T-helper 17 cell (primary cell): ENCODE measurements at places on chromosomes 1 and 21.

DNA sequence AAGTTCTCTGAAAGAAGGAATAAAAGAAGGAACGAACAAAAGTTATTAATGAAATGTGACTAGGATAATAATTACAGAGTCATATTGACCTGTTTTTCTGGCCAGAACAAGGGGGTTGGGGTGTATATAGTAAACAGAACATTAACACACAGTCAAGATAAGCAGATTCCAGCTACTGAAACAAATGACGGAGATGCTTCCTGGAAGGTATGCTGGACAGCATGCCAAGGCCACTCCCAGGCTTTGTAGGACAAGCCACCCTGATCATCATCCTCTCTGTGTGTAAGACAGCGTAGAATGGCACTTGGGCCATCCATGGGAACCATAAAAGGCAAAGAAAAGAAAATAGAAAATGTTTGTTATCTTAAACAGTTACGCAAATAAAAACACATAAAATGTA, 120.7 kb downstream of the TGFBR3 start:
- DNase-seq = no peak

DNA sequence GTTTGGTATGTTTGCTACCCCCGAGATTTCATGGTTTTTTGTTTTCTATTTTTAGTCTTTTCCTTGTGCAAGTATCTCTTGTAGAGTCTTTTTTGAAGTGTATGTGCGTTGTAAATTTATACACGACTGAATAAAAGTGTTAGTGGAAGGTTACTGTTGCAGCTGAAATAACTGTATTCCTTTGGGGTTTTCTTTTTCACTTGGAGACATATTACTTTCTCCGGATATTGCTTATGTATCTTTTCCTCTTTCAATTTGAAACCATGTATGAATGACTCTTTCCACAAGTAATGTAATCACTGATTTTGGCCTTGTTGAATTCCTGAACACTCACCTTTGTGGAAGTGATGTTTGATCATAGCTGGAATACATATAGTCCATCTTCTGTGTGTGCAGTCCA, 956 bp downstream of the URB2 start:
- DNase-seq = no peak

DNA sequence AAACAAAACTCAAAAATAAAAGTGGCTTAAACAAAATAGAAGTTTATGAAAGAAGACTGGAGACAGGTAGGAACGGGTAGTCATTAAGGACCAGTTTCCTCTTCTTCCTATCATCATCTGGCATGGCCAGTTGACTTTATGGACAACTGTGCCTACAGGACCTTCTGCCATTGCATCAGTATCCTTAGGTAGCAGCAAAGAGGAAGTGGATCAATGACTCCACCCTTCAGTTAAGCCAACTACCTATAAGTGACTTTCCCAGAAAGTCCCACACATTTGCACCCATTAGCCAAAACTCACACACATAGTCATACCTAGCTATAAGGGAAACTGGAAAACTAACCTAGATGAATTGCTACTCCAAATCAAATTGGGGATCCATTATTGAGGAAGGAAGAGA, 51.7 kb downstream of the RASAL2 start:
- DNase-seq = no peak

GRCh38 chr1:231612393-231613089, 14.0 kb upstream of the DISC1 start:
- DNase-seq = no peak

DNA sequence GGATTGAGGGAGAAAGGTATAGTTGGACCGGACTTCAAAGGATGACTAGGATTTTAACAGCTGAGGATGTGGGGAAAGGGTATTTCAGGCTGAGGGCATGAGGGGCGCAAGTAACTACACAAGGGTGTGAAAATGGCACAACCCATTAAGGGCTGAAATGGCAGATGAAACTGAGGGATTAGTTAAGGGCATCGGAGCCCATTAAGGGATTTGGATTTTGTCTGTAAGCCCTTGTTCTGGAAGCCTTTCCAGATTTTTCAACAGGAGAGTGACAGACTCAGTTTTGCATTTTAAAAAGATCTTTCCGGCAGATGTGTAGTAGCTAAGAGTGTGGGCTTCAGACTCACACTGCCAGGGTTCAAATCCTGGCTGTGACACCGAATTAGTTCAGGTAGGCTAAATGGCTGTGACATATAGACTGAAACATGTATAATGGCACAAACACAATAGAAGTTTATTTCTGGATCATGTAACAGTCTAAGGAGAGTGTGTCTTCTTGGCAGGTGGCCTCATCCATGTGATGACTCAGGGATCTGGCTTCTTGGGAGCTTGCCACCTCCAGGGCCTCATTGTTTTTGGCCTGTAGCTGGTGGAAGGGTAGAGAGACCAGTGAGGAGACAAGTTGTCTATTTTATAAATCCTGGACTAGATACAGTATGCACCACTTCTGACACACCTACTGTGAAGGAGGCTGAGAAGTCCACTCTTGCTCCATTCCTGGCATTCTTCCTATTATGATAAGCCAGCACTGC, 49.6 kb downstream of the UBE2T start:
- DNase-seq = no peak

- no peak for DNase-seq
Observed at GRCh38 chr1:211613108-211613947, 34.4 kb upstream of the SLC30A1 start.

- DNase-seq = no peak
Observed at GRCh38 chr1:92184632-92185031, 33.1 kb upstream of the C1orf146 start.

GRCh38 chr1:58724483-58724882, 24.6 kb upstream of the MYSM1 start:
- no peak for DNase-seq

DNA sequence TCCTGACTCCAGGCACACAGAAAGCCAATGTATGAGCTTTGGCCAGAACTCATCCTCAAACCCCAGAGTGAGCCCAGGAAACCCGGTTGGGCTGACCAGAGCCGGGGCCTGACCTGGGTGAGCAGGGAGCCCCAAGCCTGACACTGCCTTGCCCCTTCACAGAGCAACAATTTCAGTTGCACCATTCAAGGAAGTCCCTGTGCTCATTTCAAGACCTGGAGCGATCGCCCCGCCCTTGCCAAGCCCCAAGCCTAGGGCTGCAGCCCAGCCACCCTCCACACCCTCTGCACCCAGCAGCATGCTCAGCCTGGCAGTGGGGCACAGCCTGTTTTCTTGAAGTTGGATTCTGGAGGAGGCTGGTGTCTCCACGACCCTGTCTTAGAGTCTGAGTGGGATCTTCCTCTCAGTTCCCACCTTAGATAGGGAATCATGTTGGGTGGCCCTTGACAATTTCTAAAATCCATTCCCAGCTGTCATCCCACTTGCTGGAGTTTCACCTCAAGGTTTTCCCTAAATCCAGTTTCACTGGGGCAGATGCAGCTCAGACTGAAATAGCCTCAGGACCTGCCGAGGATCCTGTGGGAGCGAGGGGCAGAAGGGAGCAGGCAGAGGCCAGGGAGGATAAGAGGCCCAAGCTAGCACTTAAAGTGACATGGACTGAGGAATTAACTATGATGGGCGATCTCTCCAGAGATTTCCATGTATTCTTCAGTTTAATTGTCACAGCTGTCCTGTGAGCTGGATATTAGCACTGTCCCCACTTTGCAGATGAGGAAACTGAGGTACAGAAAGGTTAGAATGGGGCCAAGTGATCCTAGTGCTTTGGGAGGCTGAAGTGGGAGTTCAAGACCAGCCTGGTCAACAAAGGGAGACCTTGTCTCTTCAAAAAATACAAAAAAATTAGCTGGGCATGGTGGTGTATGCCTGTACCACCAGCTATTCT, 2.5 kb downstream of the NBL1 start:
- DNase-seq = no peak

GRCh38 chr1:118990513-118991152, 2.5 kb upstream of the TBX15 start:
- DNase-seq = no peak

DNA sequence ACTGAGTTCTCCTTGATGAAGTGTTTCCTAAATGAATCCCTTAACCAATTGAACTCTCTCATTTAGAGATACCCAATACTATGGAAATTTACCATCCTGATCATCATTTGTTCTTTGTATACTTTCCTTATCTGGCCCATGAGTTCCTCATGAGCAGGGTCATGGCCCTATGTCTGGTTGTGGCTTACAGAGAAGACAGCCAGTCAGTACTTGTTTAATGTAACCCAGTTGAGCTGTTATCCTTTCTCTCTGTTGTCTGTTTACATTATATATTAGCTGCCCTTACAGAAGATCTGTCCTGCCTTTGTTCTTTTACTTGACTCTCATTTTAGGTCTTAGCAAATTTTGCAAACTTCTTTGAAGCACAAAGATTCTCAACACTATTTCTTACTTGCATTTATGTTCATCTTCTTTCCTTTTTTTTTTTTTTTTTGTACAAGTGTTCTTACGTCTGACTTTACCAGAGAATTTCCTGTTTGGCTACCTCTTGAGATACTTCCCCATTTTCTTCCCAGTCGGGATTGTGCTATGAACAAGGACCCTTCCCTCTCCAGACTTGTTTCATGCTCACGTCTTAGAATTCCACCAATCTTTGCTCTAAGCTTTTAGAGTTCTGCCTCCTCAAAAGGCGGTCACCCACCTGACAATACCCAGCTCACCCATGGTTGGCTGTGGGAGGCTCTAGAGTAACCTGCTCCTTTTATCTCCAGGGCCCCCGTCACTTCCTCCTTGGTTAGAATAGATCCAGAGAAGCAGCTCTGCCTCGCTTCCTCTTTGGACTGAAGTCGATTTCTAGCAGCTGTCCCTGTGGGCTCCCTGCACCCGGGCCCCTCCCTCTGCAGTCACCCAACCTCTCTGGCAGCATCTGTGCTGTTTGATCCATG, 53.6 kb upstream of the RUNX1 start:
- peak; percentile 7 for DNase-seq

DNA sequence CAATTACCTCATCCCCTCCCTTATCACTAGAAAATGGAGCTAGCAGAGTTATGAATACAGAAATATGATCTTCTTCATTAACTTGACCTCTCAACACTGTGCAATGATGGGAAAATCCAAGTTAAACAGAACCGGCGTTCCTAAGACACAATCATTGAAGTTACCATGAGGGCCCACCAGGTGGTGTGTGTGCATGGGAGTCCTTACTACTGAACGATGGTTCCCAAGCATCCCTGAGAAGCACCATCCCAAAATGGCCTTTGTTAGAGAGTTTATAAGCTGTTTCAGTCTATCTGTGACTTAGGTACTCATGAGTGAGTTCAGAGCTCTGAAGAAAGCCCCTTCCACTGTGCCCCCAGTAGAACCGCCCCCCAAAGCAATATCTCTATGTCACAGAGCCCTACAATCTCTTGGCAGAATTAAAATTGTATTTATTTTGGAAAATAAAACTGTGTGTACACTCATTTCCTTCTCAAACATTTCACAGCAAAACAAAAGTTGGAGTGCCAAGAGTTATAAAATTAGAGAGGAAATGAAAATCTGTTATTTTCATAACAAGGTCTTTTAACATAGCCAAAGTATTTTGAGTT, 56.8 kb downstream of the PLD5 start:
- no peak for DNase-seq

- no peak for DNase-seq
Observed at GRCh38 chr1:234891427-234891826, 237.2 kb downstream of the TOMM20 start.

DNA sequence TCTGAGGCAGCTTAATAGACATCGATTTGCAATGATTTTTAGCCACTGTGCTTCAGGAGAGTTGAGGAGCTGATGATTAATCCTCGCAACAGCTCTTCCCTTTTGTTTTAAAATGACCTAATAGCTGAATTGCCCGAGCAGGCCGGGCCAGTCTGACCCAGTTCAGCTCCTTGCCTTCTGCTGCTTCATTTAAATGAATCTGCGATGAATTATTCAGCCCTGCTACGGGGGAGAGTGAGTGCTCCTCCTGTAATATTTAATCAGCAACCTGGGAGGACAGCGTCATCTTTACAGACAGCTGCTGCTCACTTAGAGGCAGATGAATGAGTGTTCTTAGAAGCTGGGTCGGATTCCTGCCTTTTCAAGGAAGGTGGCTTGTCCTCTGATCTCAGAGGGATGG, 325.1 kb downstream of the CAMTA1 start:
- DNase-seq = no peak

GRCh38 chr1:11682799-11683198, 1.9 kb upstream of the MAD2L2 start:
- no peak for DNase-seq

- DNase-seq = no peak
Observed at GRCh38 chr21:46154955-46155513, 345 bp downstream of the FTCD start.

DNA sequence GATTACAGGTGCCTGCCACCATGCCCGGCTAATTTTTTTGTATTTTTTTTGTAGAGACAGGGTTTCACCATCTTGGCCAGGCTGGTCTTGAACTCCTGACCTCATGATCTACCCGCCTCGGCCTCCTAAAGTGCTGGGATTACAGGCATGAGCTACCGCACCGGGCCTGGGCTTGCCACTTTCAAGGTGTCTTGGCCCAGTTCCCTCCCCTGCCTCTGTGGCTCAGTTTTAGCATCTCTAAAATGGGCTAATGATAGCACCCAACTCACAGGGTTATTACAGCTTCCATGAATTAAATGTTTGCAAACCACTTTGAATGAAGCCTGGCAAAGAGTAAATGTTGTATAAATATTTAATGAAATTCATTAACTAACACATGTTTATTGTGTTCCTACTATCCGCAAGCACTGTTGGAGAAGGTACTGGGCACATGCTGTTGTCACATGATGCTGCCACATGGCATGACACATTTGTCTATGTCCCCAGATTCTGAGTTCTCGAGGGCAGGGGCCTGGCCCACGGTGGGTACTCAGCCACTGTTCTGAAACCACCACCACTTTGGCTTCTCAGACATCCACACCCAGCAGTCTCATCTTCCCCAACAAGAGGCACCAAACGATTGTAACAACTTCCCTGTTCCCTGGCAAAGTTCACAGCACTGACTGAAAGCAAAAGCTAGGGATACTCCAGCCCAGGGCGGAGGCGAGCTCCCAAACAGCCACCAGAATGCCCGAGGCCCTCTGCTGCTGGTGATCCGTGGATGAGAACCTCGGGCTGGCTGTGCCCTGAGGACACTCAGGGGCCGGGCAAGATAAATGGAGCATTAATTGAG, 9.7 kb downstream of the IFFO2 start:
- no peak for DNase-seq

- no peak for DNase-seq
Observed at GRCh38 chr1:39564340-39564739, 12.2 kb downstream of the PABPC4 start.

DNA sequence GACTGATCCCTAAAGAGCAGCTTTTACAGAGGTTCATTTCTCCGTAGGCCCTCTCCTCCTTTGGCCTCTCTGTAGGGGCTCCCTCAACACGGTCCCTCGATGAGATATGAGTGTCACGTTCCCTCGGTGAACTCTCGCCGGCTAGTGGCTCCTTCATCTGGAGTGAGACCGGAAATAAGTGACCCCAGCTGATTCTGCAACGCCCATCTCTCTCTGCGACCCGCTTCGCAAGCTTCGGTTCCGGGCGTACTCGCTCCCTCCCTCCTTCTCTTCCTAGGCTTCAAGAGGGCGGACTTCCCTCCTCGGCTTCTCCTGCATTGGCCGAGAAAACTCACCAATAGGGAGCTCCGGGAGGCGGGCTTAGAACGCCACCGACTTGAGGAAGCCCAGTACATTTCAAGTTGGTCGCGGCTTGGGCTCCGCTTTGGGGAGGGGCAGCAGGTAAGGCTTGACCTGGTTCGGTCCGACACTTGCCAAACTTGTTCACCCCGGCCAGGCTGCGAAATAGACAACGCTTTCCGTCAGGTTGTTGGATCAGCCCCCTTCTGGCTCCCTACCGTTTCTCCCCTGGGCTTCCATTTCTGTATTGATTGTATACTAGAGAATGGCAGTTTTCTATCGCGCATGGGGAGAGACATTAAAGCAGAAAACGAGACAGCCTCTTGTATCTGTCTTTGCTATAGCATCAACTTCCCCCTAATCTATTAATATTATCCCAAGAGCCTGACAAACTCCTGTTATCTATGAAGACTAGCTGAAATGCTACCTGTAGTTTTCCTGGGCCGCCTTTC, at the start of the genes ANKRD34A and POLR3GL:
TSS of gene ANKRD34A (minus strand) at position 248 of the 791 bp plus-strand sequence. CDS start 2,816 bp downstream, outside the sequence.
TSS of gene POLR3GL (plus strand) at position 363 of the 791 bp plus-strand sequence. CDS start 10,176 bp downstream, outside the sequence.
- DNase-seq = peak; percentile 83
